ENCODE measurements at places on chromosomes 2 and 18. TPM values are rescaled to one million over a fixed set of nuclear protein-coding genes. Genes with fewer than 3 reads are reported as not detected.

CNDP1 gene
- 0.15 TPM for total RNA-seq

KLHL14 gene
- total RNA-seq, result not detected

FOXI3 gene
- not detected for total RNA-seq

LRRTM4 gene
- total RNA-seq, result not detected

GALR1 gene
- not detected for total RNA-seq

CELF4 gene
- total RNA-seq, result not detected

OSBPL1A gene
- 2.7 TPM for total RNA-seq

FSHR gene
- not detected for total RNA-seq
